ENCODE measurements at places on chromosomes 5 and 9.

DNA sequence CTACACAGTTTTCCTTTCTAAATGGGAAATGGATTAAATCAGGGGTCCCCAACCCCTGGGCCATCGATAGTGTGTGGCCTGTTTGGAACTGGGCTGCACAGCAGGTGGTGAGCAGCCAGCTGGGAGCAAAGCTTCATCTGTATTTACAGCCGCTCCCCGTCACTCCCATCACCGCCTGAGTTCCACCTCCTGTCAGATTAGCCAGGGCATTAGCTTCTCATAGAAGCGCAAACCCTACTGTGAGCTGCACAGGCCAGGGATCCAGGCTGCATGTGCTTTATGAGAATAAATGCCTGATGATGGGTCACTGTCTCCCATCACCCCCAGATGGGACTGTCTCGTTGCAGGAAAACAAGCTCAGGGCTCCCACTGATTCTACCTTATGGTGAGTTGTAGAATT is 41.2 kb upstream of the FLT4 start:
- DNase-seq, result no peak

DNA sequence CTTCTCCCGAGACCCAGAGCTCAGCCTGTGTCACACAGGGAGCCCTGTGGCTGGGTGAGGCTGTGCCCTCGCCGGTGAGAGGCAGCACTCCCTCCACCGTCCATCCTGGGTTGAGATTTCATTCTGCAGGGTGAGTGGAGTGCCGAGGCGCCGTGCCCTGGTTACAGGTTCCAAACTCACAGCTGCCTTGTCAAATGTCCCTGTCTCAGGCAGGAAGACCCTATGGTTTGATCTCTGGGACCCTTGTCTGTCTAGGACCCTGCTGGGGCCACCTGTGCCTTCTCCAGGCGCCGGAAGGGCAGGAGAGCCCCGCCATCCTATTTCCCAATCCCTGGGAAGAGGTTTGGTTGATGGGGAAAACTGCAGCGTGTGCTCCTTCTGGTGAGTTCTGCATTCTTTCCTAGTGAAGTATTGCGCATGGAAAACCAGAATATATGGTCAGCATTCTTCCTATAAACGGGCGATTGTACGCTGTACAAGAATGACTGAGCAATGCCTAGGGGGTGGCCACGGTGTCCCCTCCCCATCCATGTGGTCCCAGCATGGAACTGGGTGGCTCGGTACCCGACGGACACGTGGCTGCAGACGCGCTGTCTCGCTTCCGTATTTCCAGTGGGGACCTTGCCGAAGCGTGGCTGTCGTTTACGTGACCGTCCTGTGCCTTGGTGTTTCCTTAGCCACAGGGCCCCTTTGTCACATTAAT is 95.9 kb upstream of the COL5A1 start:
- DNase-seq, result no peak

DNA sequence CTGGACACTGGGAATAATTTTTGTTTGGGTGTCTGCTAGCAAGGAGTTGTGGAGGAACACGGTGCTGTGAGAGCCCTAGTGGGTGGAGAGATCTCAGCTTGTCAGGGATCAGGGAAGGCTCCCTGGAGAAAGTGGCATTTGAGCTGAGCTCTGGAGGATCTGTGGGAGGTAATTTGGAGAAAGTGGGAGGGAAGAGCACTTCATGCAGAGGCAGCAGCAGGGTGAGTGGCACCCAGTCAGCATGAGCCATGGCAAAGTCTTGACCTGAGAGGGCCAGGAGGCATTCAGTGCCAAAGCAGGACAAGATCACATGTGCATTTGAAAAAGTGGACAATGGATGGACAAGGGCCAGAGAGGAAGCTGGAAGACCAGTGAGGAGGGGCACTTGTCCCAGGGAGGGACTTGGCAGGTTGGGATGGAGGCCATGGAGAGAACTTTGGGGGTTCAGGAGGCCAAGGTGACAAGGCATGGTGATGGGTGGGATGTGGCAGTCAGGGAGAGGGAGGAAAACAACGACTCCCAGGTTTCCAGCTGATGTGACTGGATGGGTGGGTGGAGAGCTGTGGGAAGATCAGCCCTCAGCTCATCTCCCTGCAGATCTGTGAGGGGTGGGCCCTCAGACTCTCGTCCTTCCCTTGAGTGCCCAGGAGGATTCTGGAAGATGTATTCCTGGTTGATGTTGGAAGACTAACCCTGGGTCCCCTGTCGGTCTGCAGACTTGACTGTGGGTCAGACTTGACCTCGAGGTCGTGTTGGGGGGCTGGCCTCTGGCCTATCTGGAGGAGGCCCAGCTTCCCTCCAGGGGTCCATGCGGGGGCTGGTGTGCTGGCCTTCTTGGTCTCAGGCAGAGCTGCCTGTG is 68.9 kb upstream of the PITX1 start:
- no peak for DNase-seq

DNA sequence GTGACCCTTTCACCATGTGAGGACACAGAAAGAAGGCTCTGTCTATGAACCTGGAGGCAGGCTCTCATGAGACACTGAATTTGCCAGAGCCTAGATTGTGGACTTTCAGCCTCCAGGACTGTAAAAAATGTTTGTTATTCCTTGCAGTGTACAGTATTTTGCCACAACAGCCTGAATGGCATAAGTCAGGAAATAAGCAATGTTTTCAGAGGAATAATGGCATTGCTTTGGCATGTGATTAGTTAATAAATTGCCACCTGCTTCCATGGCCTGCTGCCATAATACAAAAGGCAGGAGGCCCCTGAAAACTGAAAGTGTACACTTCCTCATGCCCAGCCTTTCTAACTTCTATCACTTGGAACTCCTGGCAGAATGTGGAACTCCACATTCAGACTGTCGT is 408.1 kb downstream of the GADD45G start:
- no peak for DNase-seq

GRCh38 chr9:108691614-108692013 is 164.2 kb downstream of the ACTL7B start:
- no peak for DNase-seq

DNA sequence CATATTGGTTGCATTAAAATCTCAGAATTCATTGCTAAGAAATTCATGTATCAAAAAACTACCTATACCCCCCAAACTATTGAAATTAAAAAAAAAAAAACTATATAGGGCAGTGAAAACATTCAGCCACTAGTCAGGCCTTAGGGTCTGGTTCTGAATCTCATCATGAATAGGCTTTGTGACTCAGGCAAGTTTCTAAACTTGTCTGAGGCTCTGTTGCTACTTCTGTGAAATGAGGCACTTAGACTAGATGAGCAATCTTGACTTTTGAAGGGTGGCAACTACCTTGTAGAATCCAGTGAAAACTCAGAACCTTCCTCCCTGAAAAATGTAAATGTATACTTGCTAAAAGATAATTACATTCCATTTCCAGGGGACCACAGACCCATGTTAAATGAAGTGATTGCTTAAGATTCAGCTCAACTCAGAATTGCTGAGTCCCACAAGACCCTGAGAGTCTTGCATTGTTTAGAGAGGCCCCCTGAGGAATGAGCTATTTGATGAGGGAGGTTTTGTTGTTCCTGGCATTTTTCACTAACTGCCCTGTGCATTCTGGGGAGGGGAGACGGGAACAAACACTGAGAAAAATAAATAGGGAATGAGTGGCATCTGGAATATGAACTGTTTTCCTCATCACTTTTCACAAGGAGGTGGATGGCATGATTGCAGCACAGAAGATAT is 29.5 kb downstream of the RAI14 start:
- DNase-seq, result no peak

DNA sequence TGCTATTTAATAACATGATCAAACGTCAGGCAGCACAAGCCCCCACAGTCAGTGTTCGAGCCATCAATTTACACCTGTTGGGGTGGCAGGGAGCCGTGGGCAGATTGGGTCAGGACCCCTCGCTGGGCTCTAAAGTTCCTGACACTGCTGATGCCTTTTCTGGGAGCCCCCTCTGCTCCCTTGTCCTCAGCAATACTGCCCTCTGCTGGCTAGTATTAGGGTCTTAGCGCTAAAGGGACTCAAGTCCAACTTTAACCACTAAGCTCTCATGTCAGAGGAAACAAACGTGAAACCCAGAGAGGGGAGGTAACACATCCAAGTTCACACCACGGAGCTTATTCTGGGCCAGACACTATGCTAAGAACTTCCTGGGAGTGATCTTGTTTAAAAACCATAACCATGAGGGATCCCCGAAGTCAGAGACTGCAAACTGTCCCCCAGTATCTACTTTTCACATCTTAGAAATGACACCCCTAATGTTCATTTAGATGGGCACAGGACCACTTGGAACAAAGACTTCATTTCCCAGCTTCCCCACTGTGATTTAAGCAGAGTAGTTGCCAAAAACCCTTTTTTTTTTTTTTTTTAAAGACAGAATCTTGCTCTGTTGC is 20.4 kb downstream of the ANKS6 start:
- no peak for DNase-seq

GRCh38 chr9:124869986-124870560 is 8.1 kb downstream of the ARPC5L start:
- DNase-seq, result no peak

DNA sequence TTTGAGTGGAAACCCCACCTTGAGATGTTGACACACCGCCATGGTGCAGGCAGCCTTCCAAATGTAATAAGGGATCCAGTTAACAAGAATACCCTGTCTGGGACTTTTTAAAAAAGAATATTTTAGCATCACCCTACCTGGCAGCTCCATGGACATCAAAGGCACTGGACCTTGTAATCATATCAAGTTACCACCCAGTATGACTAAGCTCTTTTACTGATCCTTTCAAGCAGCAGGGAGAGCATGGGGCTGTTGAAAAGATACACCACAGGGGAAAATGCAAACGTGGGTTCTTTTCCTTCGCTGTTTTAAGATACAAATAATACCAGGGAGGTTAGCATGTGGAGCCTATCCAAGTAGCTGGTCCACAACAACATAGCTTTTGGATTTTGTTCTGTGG is 211.2 kb downstream of the SAXO1 start:
- DNase-seq, result no peak

DNA sequence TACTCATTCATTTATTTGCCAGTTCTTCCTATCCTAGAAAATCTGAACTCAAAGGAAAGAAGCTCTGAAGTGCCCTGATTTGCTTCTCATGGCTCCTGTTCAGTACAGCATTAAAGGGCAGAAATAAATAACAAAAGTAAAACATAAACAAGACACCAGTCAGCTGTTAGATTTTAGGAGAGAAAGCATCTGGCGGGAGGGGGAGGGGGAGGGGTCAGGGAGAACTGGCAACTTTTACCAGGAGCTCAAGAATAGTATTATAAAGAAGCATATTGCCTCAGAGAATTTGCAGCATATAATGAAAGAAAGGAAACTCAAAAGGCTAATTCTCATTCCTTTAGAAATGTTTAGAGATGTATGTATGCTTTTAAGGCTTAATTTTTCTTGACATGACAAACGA is 68.1 kb downstream of the SEMA6A start:
- no peak for DNase-seq

GRCh38 chr5:158387499-158387898 is 528.6 kb upstream of the CLINT1 start:
- no peak for DNase-seq

- no peak for DNase-seq
These were observed 7.3 kb downstream of the CDC14B start for GRCh38 chr9:96612105-96612965.

- no peak for DNase-seq
These were observed 1.6 kb downstream of the FIBCD1 start for GRCh38 chr9:130937146-130938076.

DNA sequence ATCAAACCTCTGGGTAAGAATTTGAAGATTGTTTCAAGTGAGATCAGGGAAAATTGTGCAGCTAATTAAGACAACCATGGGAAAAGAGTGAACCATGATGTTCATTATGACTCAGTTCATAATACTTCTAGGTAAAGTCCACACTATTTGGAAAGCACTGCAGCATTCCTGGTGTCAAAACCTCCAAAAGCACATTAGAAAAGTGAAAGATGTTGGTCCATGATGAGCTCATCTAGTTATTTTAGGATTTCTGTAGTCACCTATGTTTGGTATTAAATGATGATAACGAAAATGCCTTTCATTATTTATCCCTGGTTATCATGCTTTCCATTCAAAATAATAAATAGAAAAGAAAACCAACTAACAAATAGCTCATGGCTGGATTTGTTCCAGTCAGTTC is 49.1 kb downstream of the PTCD2 start:
- no peak for DNase-seq

GRCh38 chr5:72433522-72433921 is 73.7 kb downstream of the ZNF366 start:
- DNase-seq, result no peak

DNA sequence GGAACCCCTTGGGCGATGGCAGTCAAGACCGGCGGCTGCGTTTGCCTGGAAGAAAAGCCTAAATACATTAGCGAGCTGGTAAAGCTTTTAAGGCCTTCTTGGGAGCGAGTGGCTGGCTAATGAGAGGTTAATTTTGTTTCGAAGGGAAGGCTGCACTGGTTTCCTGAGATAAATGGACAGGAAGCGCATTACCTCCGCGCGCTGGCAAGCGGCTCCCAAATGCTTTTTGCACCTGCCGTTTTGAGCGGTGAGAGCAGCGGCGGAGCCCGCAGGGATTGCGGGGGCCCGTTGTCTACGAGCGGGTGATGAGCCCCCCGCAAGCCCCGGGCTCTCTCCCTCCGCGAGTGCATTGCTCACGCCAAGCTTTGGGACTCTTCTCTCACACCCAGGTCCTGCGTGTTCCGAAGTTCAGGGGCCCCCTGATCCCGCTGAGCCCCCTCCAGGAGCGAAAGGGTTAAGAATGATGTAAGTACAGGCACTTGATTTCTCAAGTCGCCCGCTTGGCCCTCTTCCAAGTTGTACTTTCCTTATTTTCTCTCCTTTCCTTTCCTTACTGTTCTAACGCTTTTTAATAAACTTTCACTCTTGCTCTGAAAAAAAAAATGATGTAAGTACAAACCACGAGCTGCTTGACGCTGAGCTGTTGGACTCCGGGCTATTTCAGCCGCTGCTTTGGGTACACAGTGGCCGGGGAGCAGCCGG is 3.1 kb upstream of the RGMB start:
- DNase-seq, result no peak

DNA sequence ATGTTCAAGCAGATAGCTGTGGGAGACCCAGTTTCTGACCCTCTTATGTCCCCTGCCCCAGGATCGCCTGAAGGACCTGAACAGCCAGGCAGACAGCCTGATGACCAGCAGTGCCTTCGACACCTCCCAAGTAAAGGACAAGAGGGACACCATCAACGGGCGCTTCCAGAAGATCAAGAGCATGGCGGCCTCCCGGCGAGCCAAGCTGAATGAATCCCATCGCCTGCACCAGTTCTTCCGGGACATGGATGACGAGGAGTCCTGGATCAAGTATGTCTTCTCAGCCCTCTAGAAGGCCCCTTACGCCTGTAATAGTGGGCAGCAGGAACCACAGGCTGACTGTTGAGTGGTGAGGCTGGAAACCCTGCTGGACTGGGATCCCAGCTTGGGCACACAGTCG is 41.1 kb downstream of the DYNC2I2 start:
- DNase-seq, result no peak

DNA sequence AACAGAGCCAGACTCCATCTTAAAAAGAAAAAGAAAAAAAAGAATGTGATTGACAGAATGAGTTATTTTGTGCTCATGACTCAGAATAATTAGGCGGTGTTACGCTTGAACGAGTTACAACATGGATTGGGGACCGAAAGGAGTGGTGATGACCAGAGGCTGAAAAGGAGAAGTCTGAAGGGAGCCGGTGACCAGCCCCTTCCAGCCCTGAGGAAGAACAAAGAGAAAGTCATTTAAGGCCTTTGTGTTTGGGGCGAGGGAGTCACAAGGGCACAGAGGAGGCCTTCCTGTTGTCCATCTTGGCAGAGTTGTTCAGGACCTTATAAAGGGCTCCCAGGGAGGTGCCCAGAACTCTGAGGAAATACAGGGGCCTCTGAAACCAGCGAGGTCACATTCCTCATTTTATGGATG is 131.6 kb downstream of the GOLPH3 start:
- DNase-seq, result no peak
